ENCODE measurements at places on chromosomes 1 and 21.
A peak's percentile ranks its signal among the peaks of the same experiment; 100 is the strongest.

GRCh38 chr21:42836402-42836666 lies 43.0 kb downstream of the WDR4 start:
- no peak for DNase-seq

- no peak for DNase-seq
Observed at GRCh38 chr1:27157194-27157593, 2.3 kb upstream of the SLC9A1 start.

- no peak for DNase-seq
Observed at GRCh38 chr1:158952416-158952815, 21.1 kb downstream of the PYHIN1 start.

- DNase-seq = no peak
Observed at GRCh38 chr1:223842784-223843183, 3.0 kb downstream of the TP53BP2 start.

DNA sequence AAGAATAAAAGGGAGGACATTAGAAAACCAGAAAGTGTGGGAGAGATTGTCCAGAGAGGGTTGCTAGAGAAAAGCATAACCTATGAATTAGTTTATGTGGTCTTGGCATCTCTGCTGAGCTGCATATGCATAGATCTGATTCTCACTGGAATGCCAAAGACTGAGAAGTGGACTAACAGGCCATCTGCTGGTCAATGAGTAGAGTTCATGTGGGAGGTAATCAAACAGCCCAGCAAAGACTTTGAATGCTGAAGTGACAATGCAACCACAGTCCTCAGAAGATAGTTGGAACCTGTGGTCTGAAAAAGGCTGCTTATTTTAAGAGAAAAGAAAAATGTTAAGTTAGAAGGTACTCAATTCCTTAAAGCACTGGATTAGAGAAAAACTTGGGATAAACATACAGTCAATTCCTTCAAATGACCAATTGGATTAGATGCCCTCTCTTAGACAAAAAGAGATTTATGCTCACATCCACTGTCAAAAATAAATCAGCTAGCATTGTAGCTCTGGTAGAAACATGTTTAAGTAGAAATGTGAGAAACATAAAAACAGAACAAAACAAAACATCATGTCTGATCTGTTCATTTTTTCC lies 382.8 kb downstream of the AMY1C start:
- no peak for DNase-seq

GRCh38 chr1:222454782-222455181 lies 93.1 kb downstream of the HHIPL2 start:
- no peak for DNase-seq

- DNase-seq = no peak
Observed at GRCh38 chr21:31005019-31005418, 33.3 kb downstream of the KRTAP19-8 start.

GRCh38 chr1:19220991-19221390 lies 10.9 kb upstream of the UBR4 start:
- no peak for DNase-seq

- DNase-seq = no peak
Observed at GRCh38 chr1:225572422-225572821, 80.5 kb downstream of the ENAH start.

- no peak for DNase-seq
Observed at GRCh38 chr1:38308780-38309179, 262.2 kb upstream of the POU3F1 start.

DNA sequence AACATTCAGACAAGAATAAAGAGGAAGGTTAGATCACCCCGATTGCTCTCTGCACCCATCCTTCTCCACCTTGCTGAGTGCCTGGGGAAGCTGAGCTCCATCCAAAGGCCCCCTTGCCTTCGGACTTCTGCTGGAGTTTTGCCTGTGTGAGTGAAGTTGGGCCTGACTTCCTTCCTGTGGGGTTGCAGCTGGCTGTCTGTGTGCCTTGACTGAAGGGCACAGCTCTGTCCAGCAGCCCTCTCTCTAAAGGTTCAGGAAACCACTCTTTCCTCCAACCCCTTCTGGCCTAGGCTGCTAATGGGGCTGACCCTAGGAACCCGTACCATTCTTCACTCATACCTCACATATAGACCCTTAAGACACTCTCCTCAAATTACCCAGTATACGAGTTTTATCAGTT lies 173.4 kb upstream of the HMCN1 start:
- DNase-seq = no peak

DNA sequence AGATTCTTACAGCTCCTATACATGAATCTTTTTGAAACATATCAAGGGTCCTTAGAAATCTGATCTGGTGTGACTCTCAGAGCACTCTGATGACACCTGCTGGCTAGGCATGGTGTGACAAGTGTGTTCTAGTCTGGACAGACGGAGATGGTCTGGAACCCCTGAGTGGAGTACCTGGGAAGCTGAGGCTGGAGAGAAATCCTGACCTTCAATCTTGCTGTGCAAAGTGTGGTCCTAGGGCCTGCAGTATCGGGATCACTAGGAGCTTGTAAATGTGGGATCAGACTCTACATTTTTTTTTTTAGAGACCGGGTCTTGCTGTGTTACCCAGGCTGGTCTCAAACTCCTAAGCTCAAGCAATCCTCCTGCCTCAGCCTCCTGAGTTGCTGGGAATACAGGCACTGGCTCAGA lies 78.6 kb upstream of the SOD1 start:
- DNase-seq = peak; percentile 68

- no peak for DNase-seq
Observed at GRCh38 chr1:55437692-55438091, 222.5 kb upstream of the USP24 start.

DNA sequence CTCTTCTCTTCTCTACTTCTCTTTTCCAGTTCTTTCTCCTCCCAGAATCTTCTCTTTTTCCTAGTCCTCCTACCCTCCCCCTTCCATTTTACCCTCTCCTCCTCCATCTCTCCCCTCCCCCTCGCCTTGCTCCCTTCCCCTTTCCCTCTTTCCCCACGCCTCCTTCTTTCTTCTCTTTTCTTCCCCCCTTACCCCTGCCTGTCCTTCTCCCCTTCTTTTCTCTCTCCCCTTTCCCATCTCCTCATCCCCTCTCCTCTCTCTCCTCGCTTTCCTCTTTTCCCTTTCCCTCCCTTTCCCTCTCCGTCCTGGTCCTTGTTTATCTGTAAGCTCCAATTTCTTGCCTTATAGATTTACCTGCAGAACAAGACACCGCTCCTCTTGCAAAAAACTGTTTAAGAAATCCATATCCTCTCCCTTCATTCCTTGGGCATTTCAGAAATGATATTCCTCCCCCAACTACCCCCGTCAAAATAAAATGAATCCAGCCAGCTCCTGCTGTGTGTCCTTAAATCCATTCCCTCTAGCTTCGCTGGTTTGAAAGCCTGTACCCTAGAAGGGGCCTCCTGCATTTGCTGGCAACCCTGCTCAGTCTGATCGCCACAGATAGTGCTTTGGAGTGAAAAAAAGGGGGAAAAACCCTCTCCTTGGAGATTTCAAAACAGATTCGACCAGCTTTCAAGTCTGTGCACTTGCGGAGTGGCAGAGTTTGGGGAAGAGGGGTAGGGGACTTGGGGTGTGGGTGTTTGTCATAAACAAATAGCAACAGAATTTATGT lies 89.4 kb downstream of the PAPPA2 start:
- no peak for DNase-seq

GRCh38 chr1:41467673-41468072 lies 16.8 kb downstream of the EDN2 start:
- DNase-seq = no peak

DNA sequence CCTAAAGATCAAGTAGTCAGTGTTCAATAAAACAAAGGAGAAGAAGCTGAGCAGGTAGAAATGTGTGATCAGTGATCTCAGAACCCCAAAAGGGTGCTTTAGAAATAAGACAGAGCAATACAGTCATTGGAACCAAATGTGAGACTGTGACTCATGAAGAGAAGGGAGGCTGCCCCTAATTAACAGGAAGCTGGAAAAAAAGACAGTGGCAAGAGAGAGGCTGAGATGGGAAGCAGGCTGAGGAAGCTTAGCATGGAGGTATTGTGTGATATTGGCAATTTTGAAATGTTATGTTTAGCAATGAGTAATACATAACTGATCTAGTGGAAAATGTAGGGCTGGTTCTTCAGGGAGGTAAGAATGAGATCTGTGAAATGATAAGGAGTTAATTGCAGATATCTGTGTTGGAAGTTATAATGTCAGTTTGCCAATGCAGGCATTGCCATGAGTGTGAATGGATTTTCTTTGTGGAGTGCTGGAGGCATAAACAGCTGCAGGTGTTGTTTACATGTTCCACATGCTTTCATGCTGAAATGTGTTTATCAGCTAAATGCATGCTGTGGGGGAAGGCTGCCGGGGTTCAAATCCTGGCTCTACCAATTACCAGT lies 90.6 kb upstream of the CACNA1E start:
- no peak for DNase-seq

- no peak for DNase-seq
Observed at GRCh38 chr1:93106226-93106625, 27.1 kb downstream of the MTF2 start.

DNA sequence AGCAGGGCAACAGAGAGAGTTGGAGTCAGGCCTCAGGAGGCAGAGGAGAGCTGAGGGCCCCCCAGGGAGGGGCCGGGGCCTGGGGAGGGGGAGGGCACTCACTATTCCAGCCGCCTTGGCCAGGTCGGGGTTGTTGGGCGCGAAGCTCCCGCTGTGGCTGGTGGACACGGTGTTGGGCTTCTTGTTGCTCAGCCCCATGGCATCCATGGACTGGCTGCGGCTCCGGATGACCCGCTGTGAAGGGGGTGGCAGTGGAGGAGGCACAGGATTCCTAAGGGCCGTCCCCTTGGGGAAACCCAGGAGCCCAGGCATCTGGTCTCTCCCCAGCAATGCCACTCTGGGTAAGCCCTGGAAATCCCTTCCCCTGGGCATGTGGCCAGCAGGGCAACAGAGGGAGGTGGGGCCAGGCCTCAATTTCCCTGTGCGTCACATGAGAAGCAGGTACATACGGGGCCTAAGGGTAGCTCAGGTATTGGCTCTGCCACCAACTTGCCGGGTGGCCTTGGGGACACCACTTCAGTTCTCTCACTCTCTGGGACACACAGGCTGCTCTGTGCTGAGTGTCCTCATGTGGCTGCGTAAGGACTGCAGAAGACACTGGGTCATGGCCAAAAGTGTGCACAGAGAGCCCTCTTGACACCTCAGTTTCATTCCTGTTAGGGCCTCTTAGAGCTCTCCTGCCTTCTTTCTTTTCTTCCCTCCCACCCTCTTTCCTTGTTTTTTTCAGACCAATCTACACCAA lies 63.0 kb downstream of the RAP1GAP start:
- no peak for DNase-seq

DNA sequence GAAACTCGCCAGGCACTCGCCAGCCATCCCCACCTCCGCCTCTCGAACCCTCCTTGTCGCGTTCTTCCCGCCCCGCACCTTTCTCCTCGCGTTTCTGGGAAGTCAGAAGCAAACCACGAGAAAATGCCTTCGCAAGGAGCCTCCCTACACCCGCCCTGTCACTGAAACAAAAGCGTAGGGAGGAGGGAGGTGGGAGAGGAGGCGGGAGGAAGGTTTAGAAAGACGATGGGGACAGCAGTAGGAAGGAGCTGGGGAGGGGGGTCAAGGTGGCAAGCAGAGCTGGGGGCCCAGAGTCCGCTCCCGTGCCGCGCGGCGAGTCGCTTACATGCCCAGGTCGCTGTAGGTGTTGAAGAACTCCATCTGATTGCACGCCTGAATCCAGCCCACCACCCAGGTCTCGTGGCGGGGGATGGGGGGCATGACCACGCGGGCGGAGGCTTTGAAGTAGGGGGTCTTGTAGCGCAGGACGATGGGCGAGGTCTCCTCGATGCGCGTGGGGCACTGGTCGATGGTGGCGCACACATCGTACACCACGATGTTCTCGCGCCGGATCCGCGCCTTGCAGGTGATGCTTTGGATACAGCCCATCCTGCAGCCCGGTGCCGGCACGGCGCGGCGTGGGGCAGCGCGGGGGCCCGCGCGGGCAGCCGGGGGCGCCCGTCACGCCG lies 1.0 kb downstream of the FAM78B start:
- no peak for DNase-seq

DNA sequence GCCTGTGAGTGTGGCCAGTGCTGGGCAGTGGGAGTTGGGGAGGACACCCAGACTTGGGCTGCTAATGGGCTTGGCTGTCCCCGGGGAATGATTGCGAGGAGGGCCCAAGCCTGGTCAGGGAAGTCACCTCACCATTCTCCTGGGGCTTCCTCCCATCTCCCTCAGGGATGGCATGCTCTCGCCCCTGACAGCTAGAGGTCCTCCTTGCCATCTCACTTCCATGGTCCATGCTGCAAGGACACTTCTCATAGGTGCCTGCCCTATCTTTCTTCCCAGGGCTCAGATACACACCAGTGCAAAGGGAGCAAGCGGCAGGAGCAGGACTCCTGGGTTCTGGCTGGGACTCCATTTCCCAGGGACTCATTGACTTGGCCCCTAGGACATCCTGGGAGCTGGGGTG lies 4.1 kb downstream of the NTRK1 start:
- no peak for DNase-seq
